ENCODE measurements at places on chromosomes 3 and 15.

GRCh38 chr3:150521463-150521862 is 24.8 kb downstream of the SERP1 start:
- no peak for DNase-seq

DNA sequence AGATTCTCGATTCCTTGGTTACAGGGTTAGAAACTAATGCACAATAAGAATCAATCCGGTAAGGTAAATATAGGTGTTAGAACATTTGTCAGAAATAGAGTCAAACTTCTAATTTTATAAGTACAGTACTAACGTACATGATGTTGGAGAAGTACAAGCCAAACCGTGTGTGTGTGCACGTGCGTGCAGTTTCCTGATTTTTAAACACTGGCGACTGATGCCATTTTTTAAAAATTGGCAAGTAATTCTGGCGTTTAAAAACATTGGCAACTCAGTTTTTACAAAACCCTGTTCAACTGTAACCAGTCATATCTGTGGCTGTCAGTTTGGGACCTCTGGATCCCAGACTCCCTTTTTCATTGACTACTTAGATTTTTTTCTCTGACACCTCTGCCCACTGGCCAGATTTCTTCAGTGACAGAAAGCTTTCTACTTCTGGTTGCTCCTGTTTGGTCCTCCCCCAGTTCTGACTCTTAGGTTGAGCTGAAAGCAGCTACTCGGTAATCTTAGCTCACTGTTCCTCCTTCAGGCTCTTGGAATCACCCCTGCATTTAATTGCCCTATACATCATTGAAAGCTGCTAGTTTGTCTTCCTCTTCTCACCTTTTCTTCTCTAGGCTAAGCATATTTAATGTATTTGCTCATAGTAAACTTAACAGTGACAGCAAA is 843 bp downstream of the ATG7 start:
- DNase-seq, result peak; percentile 55

GRCh38 chr3:188338086-188338485 is 184.1 kb downstream of the LPP start:
- DNase-seq, result no peak

DNA sequence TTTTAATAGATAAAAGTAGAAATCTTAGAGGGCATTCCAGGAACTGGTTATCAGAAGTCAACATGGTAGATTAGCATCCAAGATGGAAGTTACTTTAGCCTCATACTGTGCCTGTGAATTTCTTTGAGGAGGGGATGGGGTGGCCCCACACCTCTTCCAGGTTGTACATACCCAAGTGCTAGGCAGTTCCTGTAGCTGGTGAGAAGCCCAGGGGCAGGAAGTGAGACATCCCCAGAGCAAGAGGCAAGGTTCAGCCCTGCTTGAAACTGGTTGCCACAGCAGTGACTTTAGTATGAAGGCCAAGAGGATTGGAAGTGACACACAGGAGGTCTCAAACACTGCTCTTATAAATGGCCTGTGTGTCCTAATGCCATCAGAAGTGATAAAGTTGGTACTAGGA is 11.9 kb downstream of the GTPBP8 start:
- peak; percentile 35 for DNase-seq

DNA sequence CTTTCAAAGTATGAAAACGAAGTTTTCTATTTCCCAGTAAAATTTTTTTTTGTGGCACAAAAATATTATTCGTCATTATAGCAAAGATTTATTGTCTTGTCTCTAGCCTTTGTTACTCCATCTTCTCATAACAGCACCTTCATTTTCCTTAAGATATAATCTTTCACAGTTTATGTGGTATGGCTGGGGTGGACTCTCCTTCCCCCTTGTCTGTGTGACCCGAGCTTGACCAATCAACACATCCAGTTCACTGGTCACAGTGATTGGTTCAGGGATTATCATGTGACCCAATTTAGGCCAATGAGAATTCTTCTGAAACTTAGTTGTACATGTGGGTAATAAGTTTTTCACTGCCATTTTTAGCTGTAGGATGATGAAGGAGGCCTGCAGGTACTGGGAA is 71.2 kb upstream of the DCBLD2 start:
- no peak for DNase-seq

GRCh38 chr3:40302784-40303183 is 6.7 kb upstream of the EIF1B start:
- no peak for DNase-seq

DNA sequence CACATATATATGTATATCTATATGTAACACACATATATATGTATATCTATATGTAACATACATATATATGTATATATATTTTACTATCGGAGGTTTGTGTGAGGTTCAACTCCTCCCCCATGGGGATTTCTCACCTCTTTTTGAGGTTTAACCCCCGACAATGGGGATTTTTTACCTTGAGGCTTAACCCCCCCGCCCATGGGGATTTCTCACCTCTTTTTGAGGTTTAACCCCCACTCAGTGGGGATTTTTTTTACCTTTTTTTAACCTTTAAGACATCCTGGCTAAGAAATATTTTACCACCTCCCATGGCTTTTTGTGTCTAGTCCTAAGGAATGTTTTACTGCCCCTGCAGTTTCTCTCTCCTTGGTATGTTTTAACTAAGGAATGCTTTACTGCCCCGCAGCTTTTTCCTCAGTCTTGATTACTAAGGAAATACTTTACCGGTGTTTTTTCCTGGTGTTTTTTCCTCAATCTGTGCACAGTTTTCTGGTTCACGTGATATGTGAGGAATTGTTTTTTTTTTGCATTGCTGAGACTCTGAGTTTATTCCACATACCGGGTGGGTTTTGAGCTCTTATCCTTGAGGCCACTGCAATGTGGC is 185.2 kb downstream of the KLF13 start:
- DNase-seq, result no peak

DNA sequence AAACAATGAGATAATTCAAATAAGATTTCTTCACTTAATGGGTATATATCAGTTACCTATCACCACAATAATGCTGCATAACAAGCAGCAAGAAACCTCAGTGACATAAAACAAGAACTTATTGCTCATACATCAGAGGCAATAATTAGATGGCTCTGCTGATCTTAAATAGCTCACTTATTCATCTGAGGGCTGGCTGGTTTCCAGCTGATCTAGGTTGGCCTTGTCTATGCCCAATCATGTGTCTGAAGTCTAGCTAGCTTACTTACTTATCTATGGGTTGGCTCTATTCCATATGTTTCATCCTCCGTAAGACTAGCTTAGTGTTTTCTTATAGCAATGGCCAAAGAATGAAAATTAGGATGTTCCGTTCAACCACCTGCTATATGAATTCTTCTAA is 109.4 kb upstream of the AGTR1 start:
- DNase-seq, result no peak

GRCh38 chr3:111071257-111072030 is at the start of gene NECTIN3:
NECTIN3 (plus strand) TSS chr3:111071816; CDS start chr3:111072018, 202 bp downstream.
- peak; percentile 95 for DNase-seq

DNA sequence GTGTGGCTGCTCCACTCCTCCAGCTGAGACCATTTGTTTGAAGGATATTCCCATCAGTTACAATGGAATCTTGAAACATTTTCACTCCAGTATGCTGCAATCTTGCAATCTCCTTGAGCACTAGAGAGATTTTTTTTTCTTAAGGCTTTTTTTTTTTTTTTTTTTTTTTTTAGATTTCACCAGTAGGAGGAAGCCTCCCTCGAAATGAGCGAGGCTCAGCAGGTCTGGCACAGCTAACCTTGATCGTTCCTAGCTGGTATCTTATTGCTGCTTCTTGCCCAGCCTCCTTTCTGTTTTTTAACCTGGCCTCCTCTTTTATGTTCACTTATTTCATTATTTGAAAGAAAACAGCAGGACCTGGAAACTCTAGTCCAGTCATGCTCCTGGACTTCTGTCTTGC is 48.1 kb downstream of the RAP2B start:
- no peak for DNase-seq

DNA sequence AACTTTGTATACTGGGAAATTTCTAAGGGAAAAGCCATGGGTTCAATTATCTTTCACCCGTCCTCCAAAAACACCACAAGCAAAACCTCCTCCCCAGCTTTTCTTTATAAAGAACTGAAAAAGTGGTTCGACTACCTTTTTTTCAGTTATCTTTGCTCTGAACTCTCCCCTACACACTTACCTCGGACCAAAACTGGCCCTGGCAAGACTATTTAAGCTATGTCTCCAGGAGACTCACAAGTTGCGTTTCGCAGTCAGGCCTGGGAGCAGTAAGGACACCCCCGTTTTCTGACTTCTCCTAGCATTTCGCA is 645 bp downstream of the COPS2 start:
- peak; percentile 54 for DNase-seq

All from RKO (cell line).